Activated CD4-positive, alpha-beta T cell treated with anti-CD3 and anti-CD28 coated beads for 36 hours (primary cell): ENCODE measurements at places on chromosomes 3 and 15.

GRCh38 chr3:72973031-72973723 is 23.4 kb upstream of the PPP4R2 start:
- no peak for DNase-seq

DNA sequence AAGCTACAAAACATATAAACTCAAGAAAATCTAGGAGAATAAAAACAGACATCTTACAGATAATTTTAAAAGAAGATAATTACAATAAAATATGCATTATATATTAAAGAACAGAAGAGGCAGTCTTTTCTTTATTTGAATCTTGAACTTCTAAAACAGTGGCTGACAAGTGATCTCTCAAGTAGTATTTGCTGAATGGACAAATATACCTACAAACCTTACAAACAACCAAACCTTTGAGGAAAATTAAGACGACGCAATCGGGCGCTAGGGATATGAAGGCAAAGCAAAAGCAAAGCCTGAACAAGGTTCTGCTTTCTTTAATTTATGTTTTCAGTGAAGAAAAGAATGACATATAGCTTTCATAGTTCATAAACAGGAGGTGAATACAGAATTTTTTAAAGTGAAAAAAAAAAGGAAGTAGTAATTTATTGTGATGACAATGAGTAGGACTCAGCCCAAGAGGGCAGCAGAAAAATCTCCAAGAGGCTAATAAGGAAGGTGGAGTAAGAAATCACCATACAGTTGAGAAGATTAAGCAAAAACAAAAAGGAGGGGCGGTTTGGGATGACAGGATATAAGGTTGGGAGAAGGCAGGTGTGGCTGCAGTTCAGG is 347.8 kb downstream of the TBC1D5 start:
- DNase-seq, result no peak

DNA sequence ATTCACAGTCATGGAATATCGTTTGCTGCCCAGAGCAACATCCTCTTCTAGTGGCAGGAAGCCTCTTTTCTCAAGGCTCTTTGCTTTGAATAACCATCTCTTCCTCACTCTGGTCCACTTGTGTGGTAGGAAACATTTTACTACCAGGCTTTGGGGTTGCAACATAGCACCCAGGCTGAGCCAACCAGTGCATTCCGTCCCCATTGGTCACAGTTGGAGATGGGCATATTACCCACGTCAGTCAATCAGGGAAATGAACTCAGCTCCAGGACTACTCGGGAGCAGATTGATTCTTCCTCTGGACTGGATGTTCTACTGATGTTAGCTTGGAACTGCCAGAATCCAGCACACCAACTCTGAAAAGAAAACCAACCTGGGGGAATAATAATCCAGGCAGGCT is 4.2 kb upstream of the PEX5L start:
- DNase-seq, result no peak

DNA sequence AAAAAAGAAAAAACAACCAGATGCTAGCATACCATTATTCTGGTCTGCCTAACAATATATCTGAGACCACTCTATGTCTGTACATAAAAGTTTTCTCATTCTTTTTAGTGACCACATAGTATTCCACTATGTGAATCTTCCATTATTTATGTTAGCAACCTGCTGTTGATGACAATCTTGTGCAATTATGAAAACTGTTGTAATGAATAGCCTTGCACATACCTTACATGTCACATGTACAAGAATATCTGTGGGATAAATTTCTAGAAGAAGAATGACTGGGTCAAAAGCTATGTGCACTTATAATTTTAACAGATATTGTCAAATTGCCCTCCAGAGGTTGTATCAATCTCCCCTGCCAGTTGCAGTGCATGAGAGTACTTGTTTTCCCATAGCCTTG is 62.5 kb downstream of the ARHGAP31 start:
- DNase-seq, result no peak
